WERI-Rb-1 (cell line): ENCODE measurements at places on chromosomes 7 and 10.

DNA sequence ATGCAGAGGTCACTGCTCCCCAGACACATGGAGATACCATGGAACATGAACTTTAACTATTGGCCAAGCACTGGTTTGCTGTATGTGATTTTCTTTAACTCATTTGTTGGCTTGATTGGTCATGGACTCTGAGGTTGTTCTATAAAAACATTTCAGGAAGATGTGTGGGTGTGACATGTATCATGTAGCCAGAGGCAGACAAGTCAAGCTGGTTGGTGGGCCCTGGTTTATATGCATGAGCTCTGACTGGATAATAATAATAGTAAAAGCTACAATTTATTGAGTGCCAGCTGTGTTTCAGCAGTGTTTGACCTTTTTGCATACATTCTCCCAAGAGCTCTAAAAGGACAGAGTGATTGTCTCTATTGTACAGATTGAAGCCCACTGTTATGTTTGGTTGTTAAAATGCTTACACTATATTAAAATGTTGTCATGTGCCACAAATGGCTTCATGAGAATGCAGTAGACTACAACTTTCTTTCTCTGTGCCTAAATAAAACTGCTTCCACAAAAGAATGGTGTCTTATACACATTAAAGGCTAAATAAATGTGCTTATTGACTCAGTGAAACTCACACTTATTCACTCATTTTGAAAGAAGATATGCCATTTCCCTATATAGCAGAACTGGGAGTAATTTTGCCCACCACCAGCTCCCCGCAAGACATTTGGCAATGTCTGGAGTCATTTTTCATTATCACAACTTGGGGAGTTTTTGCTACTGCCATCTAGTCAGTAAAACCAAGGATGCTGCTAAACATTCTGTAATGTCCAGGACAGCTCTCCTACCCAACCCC lies 243.6 kb upstream of the NFE2L3 start:
- DNase-seq = no peak

DNA sequence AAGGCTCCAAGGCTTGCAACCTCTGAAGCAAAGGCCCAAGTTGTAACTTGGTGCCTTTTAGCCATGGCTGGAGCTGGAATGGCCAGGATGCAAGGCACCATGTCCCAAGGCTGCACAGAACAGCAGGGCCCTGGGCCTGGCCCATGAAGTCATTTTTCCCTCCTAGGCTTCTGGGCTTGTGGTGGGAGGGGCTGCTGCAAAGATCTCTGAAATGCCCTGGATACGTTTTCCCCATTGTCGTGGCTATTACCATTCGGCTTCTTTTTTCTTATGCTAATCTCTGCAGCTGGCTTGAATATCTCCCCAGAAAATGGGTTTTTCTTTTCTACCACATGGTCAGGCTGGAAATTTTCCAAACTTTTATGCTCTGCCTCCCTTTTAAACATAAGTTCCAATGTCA lies 234.2 kb downstream of the CDK14 start:
- no peak for DNase-seq

DNA sequence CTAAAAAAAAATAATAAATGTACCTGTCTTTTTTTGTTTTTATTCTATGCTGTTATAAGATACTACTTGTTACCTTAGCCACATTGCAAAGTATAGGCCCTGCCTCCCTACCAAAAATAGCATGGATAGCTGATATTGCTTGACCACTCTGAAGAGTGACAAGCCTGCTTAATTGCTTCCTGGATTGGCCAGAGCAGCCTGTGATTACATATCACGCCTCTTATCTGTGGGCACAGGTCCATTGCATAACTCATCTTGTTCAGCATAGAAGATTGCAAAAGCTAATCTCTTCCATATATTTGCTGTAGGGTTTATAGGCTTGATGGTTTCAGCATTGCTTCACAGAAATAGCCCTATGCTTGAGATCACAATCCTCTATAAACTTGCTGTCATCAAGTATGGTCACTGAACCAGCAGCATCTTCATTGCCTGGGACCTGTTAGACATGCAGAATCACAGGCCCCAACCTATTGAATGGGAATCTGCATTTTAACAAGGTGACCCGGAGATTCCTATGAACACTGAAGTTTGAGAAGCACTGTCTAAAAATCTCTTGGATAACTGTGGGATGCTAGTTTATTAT lies 280.8 kb upstream of the CDC14C start:
- DNase-seq = no peak

GRCh38 chr10:110872984-110873923 lies 1.5 kb downstream of the PDCD4 start:
- no peak for DNase-seq

DNA sequence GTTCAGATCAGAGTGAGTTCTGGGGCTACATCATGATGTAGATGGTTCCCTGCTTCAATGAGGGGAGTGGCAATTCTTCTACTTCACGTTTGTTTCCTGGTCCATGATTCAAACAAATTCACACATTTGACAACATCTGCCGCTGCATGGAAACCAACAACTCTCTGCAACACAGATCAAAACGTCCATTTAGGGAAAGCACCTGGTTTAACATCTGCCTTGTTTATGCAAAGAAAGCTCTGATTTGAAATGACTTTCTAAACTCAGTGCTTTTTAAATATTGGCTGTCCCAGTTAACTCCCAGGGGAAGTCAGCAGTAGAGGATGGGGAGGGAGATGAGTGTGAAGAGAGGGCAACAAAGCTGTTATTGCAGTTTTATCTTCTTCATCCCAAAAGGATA lies 93.8 kb downstream of the GAD2 start:
- no peak for DNase-seq

DNA sequence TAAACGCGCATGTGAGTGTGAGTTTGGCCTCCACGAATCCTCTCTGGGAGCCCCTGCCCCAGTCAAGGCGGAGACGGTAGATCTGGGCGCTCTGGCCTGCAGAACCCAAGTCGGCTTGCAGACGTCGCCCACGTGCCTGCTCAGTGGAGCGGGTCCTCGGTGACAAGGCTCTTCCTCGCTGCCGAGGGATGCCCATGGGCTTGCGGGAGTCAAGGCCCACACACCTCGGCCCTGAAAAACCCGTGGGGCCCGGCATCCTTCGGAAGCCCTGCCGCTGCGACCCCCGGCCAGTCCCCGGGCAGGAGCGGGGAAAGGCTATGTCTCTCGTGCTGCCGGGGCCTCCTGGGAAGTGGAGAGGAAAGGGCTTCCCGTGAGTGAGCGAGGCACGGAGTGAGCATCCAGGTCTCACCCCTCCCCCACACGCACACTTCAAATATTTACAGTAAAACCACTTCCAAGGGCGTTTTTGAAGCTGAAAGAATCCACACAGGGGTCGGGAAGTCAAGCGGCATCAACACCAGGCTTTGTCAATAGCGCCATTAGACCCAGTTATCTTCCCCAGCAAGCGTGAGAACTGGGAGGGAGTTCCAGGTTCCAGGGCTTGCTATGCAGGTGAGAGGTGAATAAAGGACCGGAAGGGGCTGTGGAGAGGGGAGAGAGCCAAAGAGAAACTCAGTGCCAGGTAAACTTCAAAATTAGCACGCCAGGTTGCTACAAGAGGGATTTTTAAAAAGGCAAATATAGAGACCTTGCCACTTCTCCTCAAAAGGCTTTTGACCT lies 1.1 kb upstream of the MNX1 start:
- peak; percentile 53 for DNase-seq

GRCh38 chr7:122706836-122707235 lies 4.1 kb upstream of the RNF148 start:
- DNase-seq = no peak
